ENCODE measurements at places on chromosomes 7 and 10. TPM values are rescaled to one million over a fixed set of nuclear protein-coding genes. Genes with fewer than 3 reads are reported as not detected.

- no peak for DNase-seq
Observed at GRCh38 chr10:132534391-132535064, 3.1 kb upstream of the INPP5A start.

- no peak for DNase-seq
Observed at GRCh38 chr7:38757931-38758330, 126.8 kb upstream of the AMPH start.

DNA sequence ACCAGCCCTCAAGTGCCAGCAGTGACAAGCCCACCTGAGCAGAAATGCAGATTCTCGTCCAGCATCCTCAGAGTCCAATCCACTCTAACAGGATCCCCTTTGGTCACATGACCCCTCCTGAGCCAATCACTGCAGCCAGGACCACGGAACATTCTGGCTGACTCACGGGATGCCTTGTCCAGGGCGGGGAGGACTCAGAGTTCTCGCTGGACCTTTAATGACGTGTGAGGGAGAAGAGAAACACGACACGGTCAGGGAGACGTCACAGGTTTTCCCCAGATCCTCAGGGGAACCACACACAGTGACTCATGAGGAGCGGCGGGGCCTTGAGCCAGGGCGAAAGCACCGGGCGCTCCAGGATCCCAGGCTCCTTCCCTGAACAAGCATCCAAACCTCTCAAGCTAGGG, 155.7 kb downstream of the PTPRN2 start:
- no peak for DNase-seq

DNA sequence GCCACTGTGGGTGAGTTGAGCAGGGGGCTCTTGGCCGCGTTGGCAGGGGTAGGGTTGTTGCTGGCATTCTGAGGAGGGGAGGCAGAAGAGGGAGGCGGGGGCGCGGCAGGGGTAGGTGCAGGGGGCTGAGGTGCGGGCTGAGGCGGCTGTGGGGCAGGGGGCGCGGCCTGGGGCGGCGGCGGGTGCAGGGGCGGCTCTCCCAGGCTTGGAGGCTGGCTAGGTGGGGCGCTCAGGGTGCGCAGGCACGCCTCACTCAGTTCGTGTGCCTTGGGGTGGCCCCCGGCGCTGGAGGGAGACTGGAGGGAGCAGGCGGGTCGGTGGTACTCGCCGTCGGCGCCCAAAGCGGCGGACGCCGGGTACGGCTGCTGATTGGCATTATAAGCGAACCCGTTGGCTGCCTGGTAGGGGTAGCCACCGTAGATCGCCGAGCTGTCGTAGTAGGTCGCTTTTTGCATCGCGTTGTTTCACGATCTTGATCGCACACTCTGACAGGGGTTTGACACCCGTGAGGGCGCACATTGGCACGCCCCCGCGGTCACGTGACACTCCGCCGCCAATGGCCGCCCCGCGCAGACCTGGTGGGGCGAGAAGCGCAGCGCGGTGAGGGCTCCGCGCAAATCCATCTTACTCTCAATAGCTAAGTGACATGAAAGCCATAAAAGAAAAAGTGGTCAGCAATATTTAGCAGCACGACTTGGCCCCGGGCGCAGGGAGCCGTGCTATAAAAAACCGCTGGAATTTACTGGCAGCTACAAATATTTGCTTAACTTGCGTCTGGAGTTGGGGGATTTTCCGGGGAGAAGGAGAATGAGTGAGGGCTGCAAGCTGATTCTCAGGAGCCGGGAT, 7.9 kb upstream of the HOXA2 start:
- DNase-seq = no peak

The FLNC gene
- 10.9 TPM for polyA plus RNA-seq

- DNase-seq = no peak
Observed at GRCh38 chr7:42236266-42236975, 588 bp downstream of the GLI3 start.

- DNase-seq = no peak
Observed at GRCh38 chr10:90937645-90938258, 16.9 kb upstream of the ANKRD1 start.

GRCh38 chr7:121279822-121280221, 49.0 kb upstream of the WNT16 start:
- no peak for DNase-seq

GRCh38 chr7:29953726-29954347, 35.8 kb downstream of the SCRN1 start:
- DNase-seq = no peak

- no peak for DNase-seq
Observed at GRCh38 chr10:114544045-114544659, 113.9 kb downstream of the ABLIM1 start.

The SRGN gene
- 14.2 TPM for polyA plus RNA-seq

The ACBD5 gene
- polyA plus RNA-seq = 41.4 TPM

GRCh38 chr7:7178906-7179305, 3.4 kb upstream of the C1GALT1 start:
- no peak for DNase-seq

DNA sequence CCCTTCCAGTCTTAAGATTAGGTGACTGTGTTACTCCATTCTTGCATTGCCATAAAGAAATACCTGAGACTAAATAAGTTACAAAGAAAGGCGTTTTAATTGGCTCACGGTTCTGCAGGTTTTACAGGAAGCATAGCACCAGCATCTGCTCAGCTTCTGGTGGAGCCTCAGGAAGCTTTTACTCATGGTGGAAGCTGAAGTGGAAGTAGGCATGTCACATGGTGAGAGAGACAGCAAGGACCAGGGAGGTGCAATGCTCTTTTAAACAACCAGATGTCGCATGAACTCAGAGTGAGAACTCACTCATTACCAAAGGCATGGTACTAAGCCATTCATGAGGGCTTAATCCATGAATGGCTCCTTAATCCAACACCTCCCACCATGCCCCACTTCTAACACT, 34.0 kb upstream of the TMEM273 start:
- DNase-seq = no peak

DNA sequence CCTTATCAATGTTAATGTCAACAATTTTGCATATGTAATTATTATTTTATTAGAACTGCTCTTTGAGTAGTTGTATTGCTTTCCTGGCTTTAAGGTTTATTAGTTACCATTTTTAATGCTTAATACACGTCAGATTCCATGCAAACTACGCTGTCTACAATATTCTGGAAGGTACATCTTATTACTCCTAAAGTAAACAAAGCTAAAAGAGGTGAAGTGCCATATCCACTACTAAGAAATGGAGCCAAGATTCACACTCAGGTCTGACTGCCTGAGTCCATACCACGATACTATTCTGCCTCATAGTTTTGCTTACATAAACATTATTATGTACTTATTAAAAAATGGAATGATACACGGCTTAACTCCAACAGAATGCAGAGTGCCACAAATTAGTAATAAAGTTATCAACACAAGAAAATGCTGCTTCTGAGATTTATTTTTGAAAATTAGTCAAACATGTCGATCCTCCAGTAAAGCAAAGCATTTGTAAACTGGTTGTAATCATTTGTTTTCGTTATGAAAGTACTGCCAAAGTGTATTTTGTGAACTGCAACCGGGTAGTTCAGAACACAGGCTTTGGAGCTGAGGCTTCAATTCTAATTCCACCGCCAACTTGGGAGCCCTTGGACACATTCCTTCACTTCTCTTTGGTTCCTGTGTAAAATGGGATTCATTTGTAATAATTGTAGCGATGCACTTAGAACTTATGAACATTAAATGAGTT, 1.1 kb upstream of the DMTF1 start:
- DNase-seq = no peak

- no peak for DNase-seq
Observed at GRCh38 chr7:516606-517456, 2.8 kb downstream of the PDGFA start.

DNA sequence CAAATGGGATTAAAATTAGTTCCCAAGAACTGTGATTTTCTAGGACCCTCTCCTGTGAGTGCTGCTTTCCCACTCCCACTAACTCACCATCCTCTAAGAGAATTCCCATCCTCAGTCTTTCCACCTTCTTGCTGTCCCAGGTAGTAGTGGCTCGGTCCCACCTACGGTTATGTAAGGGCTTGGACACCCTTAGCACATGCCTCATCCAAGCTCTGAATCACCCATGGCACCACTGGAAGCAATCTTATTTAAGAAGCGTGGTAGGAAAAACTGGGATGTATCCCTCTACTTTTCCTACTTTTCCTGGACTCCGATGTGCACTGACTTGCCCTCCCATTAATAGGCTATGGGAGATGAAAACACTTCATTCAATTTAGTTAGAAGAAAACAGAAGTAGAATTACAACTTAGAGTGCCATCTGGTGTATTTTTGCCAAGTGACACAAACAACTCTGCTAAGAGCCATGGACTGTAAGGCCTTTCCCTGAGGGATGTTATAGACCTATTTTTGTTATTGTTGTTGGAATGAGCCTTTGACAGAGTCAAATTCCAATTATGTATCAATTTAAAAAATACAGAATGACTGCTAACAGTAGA, 13.7 kb upstream of the ANKRD22 start:
- no peak for DNase-seq

- DNase-seq = no peak
Observed at GRCh38 chr10:52811776-52812175, 39.2 kb upstream of the MBL2 start.

The KIF11 gene
- 31.8 TPM for polyA plus RNA-seq

DNA sequence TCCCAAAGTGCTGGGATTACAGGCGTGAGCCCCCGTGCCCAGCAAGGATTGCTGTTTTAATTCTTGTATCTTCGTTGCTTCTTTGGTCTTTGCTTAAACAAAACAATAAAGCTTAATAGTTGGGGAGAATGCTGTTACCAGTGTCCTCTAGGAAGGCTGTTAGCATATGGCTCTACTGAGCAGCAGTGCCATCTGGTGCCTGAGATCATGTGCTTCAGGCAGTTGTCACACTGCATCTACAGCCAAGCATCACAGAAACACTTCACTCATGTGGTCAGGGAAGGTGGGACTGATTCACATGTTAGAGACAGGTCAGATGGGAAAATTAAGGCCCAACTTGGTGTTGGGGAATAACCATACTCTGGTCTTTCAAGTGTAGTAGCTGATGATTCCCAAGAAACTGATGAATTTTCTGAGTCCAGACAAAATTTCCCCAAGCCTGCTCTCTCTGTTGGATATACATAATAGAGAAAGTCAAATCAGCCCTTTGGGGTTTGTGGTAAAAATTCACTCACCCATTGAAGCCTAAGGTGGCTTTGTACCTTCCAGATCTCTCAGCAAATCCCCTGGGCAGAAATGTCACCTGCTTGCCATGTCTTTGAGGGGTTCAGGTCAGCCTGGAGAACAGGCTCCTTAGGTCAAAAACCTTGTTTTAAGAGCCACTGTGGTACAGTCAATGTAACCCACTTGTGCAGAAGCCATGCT, 28.4 kb downstream of the UBE2D4 start:
- no peak for DNase-seq

DNA sequence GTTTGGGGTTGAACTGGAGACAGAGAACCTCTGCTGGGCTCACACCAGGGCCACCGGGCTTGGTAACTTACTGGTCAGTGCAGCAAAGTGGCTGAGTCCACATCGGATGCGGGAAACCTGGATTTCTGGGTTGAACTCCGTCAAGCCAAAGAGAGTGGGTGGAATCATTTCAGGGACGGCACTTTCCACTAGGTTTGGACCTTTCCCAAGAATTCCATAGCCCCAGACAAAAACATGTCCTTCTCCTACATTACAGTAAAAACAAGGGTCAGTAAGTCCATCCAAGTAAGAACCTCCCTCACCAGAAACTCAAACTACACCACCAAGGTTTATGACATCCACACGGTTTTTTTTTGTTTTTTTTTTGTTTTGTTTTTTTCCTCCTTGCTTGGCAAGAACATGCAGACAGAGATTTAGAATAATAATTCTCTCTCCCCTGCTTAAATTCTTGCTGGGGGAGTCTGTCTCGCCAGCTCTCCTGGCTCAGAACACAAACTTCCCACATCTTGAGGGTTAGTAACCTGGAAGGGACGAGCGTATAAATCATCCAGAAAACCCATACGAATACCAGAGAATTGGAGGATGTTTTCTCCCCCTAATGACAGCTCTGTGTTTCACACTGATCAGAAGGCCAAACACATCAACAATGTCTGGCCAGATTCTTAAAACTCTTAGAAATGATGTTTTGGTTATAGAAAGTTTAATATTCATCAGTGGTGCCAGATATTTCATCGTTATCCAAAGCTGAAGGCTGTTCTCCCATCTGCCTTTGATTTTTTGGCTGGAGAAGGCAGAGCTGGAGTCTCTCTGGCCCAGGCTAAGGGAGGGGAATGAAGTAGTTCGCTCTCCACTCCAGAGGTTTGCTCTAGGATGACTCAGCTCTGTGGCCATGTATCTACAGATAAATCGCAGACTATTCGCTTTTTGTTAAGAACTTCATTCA, 17.5 kb downstream of the RCC1L start:
- DNase-seq = no peak

The LDB3 gene
- polyA plus RNA-seq = 1.2 TPM

DNA sequence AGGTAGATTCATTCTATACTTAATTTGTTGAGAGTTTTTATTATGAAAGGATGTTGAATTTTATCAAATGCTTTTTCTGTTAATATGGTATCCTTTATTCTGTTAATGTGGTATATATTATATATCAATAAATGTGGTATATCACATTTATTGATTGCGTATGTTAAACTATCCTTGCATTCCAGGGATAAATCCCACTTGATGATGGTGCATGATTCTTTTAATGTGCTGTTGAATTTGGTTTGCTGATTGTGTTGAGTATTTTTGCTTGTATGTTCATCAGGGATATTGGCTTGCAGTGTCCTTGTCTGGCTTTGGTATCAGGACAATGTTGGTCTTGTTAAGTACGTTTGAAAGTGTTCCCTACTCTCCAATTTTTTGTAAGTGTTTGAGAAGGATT, 11.9 kb downstream of the LRMDA start:
- no peak for DNase-seq

- no peak for DNase-seq
Observed at GRCh38 chr7:131300572-131301466, 26.9 kb upstream of the MKLN1 start.

The SPDYE8 gene
- 0.21 TPM for polyA plus RNA-seq

DNA sequence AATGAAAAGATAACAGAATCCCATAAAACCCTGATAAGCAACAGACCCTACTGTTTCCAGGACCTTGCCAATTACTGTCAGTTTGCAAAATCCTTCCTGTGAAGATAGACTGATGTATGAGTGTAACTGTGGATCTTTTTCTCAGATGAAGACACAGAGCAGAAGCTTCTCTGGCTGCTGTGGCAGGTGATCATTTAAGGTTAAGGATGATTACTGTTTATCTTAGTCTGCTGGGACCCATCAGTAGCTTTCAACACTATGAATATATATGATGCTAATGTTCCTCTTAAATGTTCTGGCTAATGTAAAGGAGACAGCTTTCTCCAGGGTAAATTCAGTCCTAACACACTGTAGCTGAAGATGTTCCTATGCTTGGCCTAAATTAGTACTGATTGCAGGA, 56.0 kb upstream of the CTTNBP2 start:
- DNase-seq = no peak

The FAM237B gene
- polyA plus RNA-seq = 0.37 TPM

The MCM10 gene
- 10.2 TPM for polyA plus RNA-seq

Data from right renal cortex interstitium (tissue), 3 donors.